GOT3 (cell line): ENCODE measurements at places on chromosomes 5 and 9.

DNA sequence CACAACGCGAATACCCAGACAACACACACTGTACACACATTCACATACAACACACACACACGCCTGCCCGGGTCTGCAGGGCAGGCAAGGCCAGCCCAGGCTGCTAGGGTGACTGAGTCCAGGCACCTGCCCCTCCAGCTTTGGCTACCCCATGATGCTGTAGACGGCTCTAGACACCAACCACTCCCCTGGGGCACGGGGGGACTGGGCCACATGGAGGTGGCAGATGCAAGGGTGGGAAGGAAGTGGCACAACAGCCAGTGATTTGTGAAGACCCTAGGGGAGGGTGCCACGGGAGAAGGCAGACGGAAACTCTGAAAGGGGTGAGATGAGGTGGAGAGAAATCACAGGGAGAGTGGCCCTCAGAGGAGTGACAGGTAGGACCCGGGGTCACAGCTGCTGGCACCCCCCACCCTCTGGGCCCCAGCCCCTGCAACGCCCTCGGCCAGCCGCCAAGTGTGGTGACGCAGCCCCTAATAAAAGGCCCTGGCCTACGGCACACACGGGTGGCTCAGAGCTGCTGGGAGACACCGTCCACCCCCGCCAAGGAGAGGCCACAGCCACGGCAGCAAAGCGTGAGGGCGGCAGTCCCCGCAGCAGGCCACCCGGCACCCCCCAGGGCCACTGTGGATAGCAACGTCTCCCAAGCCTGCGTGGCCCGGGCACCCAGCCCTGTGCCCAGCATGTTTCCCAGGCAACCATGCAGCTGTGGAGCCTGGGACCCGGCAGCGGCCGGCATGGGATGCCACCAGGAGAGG lies 6.6 kb upstream of the CCDC187 start:
- no peak for DNase-seq

- peak; percentile 79 for DNase-seq
These were observed at the start of gene MRPL22 for GRCh38 chr5:154940772-154941620. MRPL22 (plus strand) TSS chr5:154941073; CDS start chr5:154941111, 38 bp downstream.

DNA sequence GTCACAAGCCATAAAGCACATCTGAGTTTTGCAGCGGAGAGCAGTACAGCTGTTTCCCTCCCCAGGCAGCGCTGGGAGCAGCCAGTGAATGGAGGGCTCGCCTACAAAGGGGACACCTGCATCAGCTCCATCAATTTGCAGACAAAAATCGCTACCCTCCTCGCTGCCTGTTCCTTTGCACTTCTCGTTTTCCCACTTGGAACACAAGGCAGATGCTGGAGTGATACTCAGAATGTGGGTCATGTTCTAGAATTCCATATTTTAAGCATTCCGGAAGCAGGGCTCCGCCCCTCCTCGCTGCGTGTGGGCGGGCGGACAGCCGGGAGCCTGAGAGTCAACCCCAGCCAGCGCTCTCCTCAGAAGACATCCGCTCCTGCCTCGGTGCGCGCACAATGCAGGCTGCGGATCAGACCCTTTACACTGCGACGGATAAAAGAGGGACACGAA lies 92.1 kb downstream of the LMNB1 start:
- DNase-seq, result no peak

DNA sequence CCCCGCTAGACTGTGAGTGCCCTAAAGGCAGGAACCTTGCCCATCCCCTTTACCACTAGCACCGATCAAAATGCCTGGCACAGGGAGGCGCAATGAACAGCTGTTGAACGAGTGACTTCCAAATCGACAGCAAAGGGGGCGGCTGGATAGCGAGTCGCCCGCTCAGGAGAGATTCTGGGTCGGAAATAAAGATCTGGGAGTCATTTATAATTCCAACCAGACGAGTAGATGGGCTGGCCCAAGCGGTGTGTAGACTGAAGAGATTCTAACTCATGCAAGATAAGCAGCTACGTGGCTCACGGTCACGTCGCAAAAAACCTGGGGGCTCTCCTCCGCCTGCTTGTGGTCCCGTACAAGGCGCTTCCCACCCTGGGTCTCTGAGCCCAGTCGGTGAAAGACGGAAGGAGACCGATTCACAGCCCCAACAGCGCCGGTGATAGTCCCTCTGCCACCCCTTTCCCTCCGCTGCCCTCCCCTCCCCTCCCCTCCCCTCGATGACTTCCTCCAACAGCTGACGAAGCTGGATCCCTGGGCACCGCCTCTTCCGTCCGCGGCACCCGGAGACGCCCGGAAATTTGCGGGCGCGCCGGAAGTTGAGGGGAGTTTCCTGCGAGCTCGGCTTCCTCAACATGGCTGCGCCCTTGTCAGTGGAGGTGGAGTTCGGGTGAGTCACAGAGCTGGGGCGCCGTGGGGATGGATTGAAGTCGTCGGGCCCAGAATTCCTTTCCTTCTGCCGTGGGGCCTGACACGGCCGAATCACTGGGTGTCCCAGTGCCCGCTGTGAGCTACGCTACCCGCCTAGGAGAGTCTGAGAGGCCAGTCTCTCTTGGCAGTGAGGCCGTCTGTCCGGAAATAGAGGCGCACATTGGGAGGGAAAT lies at the start of gene URM1:
Gene URM1, plus strand, starts transcription at position 623 of the 878 bp plus-strand sequence. Its CDS starts 7 bp downstream, at position 630.
- DNase-seq, result peak; percentile 76

GRCh38 chr9:14246951-14247350 lies 67.0 kb downstream of the NFIB start:
- DNase-seq, result no peak

DNA sequence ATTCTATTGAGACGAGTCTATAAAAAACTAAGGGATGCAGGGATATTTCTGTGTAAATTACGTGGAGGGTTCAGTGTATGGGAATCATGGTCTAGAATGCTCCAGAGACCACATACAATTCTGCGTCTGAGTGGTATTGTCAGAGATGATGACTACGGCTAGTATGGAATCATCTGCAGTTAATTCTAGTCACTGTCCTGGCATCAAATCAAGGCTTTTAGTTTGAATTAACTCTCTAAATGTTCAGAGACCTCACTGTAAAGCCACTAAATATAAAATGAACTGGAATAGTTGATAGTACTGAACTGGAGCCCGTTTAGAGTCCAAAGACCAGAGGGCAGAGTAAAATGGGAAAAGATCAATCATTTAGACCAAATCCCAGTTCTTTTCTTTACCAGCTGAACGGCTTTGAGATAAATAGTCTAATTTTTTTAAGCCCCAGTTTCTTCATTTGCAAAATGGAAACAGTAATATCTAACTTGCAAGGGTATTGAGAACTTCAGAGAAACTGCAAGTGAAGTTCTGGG lies 599.8 kb downstream of the EBF1 start:
- DNase-seq, result no peak

DNA sequence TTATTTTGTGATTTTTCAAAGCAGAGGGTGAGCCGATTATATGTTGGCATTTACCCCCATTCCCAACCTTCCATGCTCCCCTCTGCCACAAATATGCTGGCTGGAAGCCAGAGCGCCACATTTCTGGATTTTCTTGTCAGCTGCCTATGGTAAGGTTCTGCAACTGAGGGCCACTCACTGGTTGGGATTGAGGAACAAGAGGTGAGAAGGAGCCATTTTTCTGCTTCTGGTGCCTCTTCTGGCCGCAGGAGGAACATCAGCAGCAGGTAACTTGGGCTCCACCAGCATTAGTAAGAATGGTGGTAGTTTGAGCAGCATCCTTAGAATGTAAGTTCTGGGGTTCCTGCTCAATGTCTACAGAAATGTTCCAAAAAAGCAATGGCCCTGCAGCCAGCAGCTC lies 159.5 kb upstream of the MAST4 start:
- no peak for DNase-seq

- DNase-seq, result no peak
These were observed 57.2 kb downstream of the WDR70 start for GRCh38 chr5:37436146-37436934.

DNA sequence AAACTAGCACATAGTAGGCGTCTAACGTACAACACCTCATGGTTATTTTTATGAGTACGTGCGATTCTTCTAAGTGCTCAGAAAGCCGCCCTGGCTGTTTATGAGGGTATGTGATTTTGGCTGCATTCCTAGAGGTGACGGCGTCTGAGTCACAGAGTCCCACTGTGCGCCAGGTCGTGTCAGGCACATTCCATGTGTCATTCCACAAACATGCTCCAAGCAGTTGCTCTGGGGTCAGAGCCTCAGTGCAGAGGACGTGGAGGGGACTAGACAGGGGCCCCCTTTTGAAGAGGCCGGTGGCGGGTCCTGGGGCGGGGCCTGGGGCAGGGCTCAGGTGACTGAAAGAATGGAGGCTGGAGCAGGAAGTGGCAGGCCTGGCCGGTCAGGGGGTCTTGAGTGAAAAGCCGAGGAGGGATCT lies 51.9 kb downstream of the NEK6 start:
- no peak for DNase-seq

DNA sequence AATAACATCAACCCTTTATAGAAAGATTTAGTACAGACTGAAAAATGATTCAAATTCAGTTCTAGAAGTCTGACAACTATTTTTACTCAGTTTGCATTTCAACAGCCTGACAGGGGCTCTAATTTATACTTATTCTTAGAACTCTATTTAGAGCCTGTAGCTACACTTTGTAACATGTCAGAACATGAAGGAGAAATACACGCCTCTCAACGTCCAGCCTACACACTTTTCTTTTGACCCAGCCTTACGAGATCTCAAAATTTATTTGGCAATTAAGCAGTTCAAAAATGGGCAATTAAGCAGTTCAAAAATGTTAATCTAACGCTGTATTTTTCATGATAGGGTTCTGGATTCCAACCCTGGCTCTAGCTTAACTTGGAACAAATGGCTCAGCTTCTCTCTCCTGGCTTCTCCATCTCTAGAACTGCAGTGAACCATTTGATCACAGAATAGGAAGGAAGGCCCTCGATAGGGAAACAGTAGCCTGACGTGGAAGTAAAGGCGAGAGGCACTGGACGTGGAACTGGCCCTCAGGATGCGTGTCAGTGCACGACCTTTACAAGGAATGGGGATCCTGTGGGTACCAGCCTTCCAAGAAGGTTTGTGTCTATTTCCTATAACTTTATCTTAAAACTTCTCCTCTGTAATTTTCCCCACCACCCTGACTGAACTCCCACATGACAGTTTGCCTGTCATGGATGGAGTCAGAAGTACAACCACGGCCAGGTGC lies 66.4 kb downstream of the PRRT1B start:
- no peak for DNase-seq

- no peak for DNase-seq
These were observed 157.6 kb downstream of the CD180 start for GRCh38 chr5:67038817-67039603.

DNA sequence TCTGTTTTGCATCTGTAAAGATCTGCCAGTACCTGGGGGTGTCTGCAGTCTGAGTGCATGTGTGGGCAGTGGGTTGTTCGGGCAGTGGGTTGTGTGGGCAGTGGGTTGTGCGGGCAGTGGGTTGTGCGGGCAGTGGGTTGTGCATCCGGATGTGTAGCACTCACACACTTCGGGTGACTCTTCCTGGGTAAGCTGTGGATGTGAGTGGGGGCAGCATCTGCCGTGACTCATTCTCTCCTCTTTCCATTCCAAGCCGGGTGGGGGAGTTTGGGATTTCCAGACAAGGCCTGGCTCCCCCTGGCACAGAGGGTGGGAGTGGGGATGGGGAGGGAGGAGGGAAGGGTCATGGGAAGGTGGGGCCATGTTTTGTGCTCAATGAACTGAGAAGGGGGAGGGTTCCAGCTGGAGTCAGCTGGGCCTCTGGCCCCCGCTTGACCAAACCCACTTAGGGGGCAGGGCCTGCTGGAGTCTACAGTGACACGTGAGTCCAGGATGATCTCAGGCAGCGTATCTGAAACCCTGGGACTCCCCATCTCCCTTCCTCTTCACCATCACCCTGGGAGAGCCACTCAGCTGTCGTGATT lies 8.3 kb downstream of the CRB2 start:
- no peak for DNase-seq

GRCh38 chr5:9094582-9094981 lies 451.3 kb downstream of the SEMA5A start:
- DNase-seq, result no peak

- DNase-seq, result no peak
These were observed 89.8 kb upstream of the COL5A1 start for GRCh38 chr9:134551644-134552348.

DNA sequence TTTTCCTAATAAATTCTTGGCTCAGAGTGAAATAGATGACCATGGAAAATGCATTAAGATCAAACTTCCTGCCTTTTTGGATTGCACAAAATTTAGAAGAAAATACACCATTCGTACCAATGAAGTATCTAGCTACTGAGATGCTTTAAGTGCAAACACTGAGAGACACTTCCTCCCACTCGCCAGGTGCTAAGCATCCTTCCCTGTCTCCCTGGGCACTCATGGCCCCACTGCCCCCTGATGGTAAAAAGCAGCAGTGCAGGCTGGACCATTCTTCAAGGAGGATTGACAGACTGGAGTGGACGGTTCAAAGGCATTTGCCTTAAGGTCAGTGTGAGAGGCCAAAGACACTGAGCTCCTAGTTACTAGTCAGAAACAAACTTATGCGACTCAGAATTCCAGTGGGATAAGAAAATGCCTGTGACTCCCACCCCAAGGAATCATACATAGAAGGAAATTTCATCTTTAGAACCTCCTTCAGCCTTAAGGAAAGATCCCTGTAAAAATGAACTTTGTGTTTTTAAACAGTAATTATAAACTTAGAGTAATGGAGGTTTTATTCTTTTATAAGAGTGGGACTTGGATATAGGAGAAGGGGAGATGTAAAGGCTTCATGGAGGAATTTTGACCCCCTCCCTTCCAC lies 86.0 kb upstream of the SLC30A5 start:
- no peak for DNase-seq

DNA sequence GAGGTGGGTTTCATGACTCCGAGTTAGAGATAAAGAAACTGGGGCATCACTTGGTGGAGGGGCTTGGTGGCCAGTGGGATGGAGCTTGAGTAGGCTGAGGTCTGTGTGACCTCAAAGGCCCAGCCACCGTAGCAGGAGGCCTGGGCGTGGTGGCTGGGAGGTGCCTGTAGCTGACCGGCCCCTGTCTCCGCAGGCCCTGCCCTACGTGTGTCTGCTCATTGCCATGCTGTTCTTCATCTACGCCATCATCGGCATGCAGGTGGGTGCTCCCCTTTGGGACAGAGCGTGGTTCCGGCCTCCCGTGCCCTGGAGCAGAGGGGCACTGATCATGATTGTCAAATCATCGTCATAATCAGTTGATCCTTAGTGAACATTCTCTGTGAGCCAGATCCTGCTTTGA lies 196.2 kb downstream of the CACNA1B start:
- no peak for DNase-seq

DNA sequence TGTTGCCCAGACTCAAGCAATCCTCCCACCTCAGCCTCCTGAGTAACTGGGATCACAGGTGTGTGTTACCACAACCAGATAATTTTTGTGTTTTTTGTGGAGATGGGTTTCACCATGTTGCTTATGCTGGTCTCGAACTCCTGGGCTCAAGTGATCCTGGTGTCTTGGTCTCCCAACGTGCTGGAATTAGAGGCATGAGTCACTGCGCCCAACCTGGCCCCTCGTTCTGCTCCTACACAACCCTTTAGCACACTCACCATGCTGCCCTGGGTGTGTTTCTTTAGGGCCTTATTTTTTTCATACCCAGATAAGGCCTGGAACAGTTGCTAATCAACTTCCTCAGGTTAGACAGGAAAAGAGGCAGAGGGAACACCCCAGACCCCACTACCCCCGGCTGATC lies 2.6 kb downstream of the PDZD2 start:
- DNase-seq, result no peak

- DNase-seq, result no peak
These were observed 49.0 kb upstream of the FOXI1 start for GRCh38 chr5:170056561-170057267.
